Stimulated activated CD8-positive, alpha-beta memory T cell treated with anti-CD3 and anti-CD28 coated beads, Interleukin-7, amount 100 ng/mL, for 1 hour (primary cell): ENCODE measurements at places on chromosomes 11 and 22.

GRCh38 chr11:116618461-116618860 is 154.3 kb downstream of the BUD13 start:
- no peak for DNase-seq

DNA sequence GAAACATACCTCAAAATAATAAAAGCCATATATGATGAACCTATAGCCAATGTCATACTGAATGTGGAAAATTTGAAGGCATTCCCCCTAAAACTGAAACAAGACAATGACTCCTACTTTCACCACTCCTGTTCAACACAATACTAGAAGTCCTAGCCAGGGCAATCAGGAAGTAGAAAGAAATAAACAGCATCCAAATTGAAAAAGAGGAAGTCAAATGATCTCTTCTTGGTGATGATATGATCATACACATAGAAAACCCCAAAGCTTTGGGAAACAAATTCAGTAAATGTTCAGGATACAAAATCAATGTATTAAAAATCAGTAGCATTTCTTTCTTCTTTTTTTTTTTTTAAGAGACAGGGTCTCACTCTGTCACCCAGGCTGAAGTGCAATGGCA is 109.9 kb downstream of the DLG2 start:
- no peak for DNase-seq

- no peak for DNase-seq
Observed at GRCh38 chr22:29345932-29346331, 30.4 kb upstream of the RASL10A start.

GRCh38 chr22:31447337-31447736 is 42.3 kb downstream of the EIF4ENIF1 start:
- no peak for DNase-seq

- no peak for DNase-seq
Observed at GRCh38 chr11:46680815-46681214, 19.6 kb downstream of the ARHGAP1 start.

- no peak for DNase-seq
Observed at GRCh38 chr22:44023404-44024287, 456 bp upstream of the PARVB start.

- DNase-seq = peak; percentile 55
Observed at GRCh38 chr11:44861849-44862557, 88.7 kb downstream of the TP53I11 start.

GRCh38 chr22:21766691-21767462 is 31.3 kb upstream of the YPEL1 start:
- DNase-seq = peak; percentile 23

- DNase-seq = no peak
Observed at GRCh38 chr11:111305876-111306275, 7.5 kb downstream of the POU2AF3 start.

GRCh38 chr11:123880912-123881311 is 4.6 kb downstream of the TMEM225 start:
- no peak for DNase-seq

DNA sequence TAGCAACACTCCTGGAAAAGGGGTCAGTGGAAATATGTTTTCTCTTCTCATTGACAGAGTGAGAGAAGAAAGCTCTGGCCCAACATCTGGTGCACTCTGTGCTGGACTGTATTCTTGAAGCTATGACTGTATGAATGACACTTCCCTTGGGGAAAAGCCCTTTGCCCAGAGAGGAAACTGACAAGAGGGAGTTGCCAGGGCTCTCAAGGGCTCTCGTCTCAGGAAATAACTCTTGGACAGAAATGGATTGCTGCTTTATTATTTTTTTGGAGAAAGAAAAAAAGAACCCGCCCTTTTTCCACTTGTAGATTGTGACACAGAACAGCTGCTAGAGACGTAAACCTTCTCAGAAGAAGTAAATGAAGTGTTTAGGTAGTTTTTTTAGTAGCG is 11.4 kb downstream of the ETS1 start:
- no peak for DNase-seq

DNA sequence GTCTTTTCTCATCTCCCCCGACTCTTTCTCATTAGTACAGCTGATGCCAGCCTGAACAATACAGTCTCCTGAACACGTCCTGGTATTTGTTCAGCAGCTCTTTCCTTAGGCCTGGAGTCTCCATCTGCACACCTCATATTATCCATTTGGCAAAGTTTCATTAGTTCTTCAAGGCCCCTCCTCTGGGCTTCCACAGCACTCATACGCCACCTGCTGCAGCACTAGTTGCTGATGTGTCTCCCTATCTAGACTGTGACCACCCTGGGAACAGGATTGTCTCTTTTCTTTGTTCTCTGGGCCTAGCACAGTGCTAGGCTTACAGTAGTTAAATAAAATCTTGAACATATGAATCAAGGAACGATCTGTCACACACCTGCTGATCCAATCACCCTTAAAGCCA is 17.2 kb downstream of the DCHS1 start:
- no peak for DNase-seq

- DNase-seq = no peak
Observed at GRCh38 chr11:131253142-131253655, 117.2 kb upstream of the NTM start.

DNA sequence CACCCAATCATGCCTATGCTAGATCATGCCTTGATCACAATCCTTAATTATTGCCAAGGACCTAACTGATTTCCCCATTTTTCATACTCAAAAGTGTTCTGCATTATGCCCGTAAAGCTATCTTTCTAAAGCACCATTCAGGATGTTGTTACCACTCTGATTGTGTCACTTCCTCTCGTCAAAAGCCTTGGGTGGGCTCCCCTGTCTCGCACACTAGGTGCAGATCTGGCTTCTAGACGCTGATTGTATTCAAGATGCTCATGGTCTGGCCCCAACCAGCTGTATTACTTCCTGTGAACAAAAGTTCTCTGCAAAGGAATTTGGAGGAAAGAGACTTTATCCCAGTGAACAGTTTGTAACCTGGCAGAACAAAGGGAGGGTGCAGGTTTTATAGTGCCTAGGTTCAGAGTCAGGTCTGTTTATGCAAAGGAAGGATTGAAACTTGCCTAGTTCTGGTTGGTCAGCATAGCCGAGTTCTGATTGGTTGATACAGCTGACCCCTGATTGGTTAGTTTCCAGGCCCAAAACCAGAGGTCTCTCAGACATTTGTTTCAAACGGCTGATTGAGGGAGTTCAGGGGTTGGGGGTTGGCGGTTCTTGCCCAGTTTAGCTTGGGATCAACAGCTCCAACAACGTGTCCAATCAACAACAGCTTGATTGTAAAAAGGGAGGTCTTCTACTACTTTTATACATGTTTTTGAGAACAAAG is 25.4 kb downstream of the ATG13 start:
- DNase-seq = no peak
